WERI-Rb-1 (cell line): ENCODE measurements at places on chromosomes 4 and X.

- no peak for DNase-seq
Measured at GRCh38 chr4:54840992-54841768, 183.4 kb downstream of the KIT start.

- no peak for DNase-seq
Measured at GRCh38 chrX:85622635-85623034, 243.2 kb upstream of the POF1B start.

- DNase-seq = no peak
Measured at GRCh38 chr4:11720292-11720691, 291.6 kb upstream of the HS3ST1 start.

DNA sequence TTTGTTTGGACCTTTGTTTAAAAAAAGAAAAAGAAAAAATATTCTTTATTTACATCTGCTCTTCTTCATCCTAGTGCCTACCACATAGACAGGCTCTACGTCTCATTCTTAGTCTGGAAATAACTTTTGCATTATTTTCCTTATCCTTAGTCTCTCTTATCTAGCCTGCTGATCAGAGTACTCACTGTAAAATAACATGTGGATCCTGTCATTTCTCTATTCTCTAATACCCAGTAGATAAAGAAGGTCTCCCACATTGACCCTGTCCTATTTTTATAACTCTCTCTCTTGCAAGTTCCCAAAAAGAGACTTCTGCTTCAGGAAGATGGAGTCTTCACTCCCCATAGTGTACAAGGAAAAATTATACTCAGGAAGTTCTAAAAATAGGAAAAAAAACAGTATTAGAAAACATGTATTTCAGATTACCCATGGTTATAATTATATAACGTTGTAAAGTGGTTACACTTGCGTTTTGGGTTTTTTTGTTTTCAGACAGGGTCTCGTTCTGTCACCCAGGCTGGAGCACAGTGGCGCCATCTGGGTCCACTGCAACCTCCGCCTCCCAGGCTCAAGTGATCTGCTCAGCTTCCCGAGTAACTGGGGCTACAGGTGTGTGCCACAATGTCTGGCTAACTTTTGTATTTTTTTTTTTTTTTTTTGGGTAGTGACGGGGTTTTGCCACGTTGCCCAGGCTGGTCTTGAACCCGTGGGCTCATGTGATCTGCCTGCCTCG lies 23.8 kb downstream of the ZFX start:
- no peak for DNase-seq

DNA sequence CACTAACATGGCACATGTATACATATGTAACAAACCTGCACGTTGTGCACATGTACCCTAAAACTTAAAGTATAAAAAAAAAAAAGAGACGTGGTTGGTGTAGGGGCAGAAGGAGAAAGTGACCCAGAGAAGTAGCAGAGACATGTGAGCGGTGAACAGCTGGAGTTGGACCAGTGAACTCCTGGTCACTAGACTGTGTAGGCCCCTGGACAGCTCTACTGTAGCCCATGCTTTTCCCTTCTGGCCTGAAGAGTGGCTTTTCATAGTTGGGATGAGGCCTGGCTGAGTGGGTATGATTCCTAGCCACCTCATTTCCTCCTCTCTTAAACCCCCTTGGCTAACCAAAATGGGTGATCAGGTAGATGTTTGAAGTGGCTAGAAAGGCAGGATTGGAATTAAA lies 16.4 kb downstream of the TSPAN7 start:
- DNase-seq = no peak

GRCh38 chr4:168882650-168883233 lies 127.3 kb downstream of the CBR4 start:
- no peak for DNase-seq

- no peak for DNase-seq
Measured at GRCh38 chr4:150235808-150236271, 157.6 kb downstream of the DCLK2 start.

DNA sequence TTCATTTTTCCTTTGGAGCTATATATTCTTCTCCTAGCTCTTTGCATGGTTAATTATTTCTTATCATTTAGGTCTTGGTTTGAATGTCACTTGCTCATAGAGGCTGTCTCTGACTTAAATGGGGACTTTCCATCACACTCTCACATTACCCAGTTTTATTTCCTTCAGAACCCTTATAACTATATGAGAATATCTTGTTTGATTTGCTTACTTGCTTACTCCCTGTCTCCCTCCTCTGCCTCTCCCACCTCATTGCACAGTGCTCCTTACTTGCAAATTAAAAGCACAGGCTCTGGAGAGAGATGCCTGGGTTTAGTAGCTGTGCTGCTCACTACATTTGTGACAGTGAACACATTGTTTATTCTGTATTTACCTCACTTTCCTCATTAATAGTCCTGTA lies 174.6 kb downstream of the SOWAHB start:
- no peak for DNase-seq

DNA sequence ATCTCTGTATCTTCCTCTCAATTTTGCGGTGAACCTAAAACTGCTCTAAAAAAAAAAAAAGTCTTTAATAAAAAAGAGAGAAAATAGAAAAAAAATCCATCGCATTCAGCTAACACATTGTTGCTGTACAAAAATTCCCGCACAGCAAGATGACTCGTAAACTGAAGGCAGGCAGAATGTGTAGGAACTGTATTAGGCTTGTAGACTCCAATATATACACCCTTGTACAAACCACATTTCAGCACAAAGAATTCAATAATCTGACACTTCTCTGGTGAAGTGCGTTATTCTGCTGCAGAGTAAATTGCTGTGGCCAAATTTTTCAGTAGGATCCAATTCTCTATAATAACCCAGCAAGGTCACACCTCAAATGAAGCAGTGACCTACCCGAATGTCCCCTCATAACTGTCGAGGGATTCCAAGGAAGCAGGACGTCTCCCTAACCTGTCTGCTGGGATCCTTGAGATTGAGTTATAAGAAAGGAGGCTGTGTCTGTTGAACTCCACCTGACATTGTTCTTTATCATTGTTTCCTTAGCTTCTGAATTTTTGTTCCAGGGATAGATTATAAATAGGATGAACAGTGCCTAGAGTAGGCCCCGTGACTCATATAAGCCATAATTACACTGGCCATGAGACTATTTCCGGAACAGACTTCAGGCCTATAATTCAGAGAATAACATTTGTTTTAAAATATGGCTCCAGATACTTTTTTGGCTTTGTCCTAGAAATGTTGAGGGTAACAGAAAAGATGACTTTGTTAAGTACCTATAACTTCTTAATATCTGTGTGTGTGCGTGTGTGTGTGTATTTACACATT lies 348.3 kb downstream of the PCDH7 start:
- DNase-seq = no peak

GRCh38 chr4:171650543-171650942 lies 162.7 kb upstream of the GALNTL6 start:
- peak; percentile 69 for DNase-seq

DNA sequence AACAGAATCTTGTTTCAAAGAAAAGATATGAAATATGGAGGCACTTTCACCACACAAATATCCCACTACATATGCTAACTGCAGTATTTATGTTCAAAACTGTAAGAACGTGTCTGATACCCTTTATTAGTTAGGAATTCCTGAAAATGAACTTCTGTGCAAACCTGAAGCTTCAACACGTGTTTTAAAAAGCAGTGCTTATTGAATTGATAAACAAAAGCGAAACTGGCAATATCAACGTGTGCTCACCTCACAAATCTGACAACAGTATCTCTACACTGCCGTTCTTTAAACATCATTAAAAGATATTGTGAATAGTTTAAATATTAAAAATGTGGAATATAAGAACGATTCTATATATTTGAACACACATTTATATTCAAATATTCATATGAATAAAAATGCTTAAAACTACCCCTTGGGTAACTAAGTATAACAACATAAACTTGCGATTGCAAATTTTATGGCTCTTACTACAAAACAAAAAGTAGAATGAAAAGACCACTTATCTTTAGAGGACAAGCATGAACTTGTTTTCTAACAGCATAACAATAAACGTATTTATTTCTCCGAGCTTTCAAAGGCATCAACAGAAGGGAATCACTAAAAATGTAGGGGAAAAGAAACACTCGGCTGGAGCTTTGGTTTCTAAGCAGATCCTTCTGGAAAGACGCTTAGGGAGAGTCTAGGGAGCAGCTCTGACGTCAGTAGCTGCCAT lies at the start of gene LRP2BP:
LRP2BP (minus strand) TSS at position 687 of the 718 bp plus-strand sequence. CDS start 17,738 bp downstream, outside the sequence.
- no peak for DNase-seq

- DNase-seq = peak; percentile 71
Measured at GRCh38 chrX:39819921-39820849, 277.6 kb downstream of the BCOR start.

DNA sequence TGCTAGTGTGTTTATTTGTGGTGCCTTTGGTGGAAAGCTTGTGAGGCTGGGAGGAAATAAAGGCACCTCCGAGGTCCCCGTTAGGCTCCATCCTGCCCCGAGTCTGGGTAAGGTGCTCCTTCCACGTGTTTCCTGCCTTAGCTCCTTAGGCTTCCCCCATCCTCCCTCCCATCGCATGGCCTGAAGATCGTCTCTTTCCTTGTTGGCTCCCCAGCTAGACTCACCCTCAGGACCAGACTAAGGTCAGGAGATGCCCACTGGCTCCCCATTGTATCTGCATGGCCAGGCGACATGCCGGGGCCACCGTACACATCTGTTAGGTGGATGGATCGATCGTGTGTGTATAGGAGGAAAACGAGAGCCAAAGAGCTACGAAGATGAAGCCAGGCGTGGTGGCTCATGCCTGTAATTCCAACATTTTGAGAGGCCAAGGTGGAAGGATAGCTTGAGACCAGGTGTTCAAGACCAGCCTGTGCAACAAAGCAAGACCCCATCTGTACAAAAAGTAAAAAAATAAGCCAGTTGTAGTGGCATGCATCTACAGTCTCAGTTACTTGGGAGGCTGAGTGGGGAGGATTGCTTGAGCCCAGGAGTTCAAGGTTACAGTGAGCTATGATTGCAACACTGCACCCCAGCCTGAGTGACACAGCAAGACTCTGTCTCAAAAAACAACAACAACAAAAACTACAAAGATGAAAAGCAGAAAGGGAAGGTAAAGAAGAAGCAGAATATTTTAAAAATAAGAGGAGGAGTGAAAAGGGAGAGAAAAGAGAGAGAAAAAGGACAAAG lies 53.7 kb downstream of the SEPSECS start:
- no peak for DNase-seq

GRCh38 chr4:86834901-86835300 lies 14.3 kb downstream of the SLC10A6 start:
- no peak for DNase-seq

- DNase-seq = no peak
Measured at GRCh38 chrX:20571611-20572010, 304.9 kb upstream of the RPS6KA3 start.

DNA sequence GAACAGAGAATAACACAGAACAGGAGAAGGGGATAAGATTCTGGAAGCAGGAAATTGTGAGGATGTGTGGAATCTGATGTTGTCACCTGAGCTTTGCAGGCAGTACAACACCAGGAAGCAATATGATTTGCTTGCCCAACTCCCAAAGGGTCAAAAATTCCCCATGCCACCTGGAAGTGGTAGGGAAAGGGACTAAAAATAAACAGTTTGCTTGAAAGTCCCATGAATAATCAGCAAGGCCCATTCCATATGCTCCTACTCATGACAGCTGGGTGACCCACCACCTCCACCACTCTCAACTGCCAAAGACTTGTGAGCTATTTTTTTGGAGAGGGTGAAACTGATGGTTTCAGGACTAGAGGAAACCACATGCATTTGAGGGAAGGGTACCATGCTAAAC lies 168.4 kb downstream of the KCNIP4 start:
- no peak for DNase-seq

DNA sequence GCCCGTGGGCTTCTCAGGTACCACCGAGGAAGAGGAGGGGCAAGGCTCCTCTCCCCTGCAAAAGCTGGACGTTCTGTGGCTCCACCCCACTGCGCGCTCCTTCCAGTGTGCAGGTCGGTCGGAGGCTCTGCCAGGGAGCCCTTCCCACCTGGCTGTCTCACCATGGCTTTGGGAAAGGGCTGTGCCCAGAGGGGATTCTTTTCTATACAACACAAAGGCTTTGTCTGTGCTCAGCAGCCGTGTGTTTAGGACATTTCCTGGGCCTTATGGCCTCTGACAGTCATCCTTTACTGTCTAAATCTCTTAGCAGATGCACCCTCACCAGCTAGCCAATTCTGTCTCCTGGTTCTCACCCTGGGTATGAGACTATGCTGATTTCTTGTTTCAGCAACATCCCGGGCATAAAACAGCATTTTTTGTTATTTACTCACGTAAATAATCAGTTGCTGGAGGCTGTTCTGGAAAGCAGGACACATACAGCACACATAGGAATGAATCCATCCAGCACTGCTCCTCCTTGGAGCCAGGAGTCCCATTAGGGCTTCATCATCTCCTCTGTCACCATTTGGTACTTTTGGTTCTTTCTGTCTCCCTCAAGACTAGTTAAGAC lies 20.4 kb upstream of the ATXN3L start:
- DNase-seq = no peak

- DNase-seq = no peak
Measured at GRCh38 chrX:103338663-103339062, 8.6 kb downstream of the TCEAL7 start.

DNA sequence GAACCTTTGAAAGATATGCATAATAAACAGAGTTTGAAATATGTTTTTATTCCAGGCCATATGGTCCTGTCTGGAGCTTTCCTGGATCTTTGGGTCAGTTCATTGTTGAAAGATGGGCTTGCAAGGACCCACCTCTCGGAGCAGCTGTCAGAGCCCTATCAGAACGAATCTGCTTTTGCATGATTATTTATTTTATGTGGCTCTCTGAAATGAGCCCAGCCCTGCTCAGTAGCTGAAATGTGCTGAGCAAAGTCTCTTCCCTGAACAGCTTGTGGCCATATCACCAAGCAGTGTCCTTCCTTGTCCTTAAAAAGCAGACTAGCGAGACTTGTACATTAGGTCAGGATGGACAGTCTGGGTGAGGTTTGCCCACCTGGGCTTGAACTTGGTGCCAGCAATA lies 110.8 kb downstream of the GBA3 start:
- no peak for DNase-seq

DNA sequence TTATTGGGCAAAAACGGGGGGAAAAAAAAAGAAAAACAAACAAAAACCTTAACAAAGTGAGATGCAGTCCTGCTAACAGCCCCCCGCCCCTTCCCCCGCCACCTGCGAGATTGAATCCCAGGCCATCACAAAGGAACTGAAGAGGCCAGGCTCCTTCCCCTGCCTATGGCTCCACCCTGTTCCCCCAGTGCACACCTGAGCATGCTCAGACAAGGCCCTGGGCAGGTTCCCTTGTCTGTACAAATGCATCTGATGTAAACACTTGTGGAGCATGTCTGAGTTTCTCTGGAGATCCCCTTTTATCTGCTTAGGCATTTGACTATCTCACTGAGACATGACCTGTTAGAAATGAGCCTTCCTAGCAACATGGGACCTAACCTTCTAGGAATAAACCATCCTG lies 983.7 kb upstream of the PABPC4L start:
- DNase-seq = no peak

DNA sequence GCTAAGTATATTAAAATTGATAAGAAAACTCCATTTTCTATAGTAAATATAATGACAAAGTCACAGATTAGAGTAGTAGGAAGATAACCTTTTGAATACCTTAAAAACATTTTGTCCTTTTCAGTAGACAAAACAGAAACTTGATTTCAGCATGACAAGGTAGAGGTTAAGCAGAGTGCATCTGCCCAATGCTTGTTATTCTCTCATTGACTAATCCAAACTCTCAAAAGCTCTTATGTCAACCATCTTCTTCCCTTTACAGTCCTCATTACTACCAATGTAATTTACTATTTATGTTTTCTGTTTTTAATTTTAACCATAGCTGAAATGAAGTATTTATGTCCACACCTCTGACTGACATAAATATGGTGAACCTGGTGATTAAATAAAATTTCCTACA lies 11.1 kb downstream of the NIPAL1 start:
- no peak for DNase-seq
